ENCODE measurements at places on chromosomes 2 and 18.

DNA sequence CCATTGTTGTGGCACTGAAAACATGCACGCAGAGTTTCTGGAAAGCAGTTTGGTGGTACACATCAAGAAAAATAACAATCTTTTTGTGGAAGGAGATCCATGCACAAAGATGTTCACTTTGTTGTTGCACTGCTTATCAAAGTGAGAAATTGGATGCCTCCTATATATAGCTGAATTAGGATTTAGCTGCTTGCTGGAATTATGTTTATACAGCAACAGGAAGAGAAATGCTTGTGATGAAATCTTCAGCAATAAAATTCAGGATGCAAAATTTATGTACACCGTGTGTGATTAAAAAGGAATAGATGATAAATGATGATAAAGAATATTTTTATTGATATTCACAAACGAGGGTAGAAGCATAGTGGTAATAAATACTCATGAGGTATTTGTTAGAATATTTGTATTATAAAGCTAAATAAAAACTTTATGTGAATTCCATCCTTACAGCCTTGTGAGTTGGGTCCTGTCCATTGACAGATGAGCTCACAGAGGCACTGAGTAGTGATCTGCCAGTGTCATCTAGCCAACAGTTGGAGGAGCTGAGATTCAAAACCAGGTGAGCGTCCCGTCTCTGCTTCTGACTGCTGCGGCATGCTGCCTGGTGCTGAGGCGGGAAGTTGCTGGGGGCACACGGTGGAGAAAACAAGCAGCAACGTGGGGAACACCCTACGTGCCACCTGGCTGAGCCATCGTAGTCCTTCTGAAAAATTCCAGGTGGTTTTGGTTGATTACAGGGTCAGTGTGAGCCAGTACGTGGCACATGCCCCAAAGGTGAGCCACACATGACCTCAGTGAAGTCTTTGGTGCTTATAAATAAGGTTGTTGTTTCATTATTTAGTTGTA is 80.2 kb downstream of the ASAP2 start:
- no peaks in the 10 kb centered on the region for H3K27me3 ChIP-seq
- DNase-seq: no peak
- H3K4me3 ChIP-seq: no peak overlapping the region
- H3K4me1 ChIP-seq: no peaks in the 10 kb centered on the region
- no peaks in the 10 kb centered on the region for H3K36me3 ChIP-seq
- no peak overlapping the region for H3K27ac ChIP-seq

DNA sequence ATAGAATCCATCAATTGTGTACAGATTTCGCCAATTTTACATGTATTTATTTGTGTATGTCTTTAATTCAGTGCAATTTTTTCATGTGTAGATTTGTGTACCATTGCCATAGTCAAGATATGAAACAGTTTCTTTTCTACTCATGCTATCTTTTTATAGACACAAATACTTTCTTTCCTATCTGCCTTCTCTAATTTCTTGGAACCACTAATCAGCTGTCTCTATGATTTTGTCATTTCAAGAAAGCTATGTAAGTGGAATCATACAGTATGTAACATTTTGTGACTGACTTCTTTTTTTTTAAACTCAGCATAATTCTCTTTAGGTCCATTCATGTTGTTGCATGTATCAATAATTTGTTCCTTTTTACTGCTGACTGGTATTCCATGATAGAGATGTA is 33.3 kb downstream of the KIAA1328 start:
- no peaks in the 10 kb centered on the region for H3K4me1 ChIP-seq
- no peaks in the 10 kb centered on the region for H3K27me3 ChIP-seq
- no peaks in the 10 kb centered on the region for H3K36me3 ChIP-seq
- H3K4me3 ChIP-seq: no peak overlapping the region
- DNase-seq: no peak
- H3K27ac ChIP-seq: no peak overlapping the region

GRCh38 chr2:197626965-197627625 is 48.3 kb downstream of the RFTN2 start:
- H3K4me1 ChIP-seq: no peaks in the 10 kb centered on the region
- no peak overlapping the region for H3K27ac ChIP-seq
- no peaks in the 10 kb centered on the region for H3K36me3 ChIP-seq
- DNase-seq: no peak
- no peaks in the 10 kb centered on the region for H3K27me3 ChIP-seq
- no peak overlapping the region for H3K4me3 ChIP-seq

- H3K27ac ChIP-seq: no peak overlapping the region
- H3K4me3 ChIP-seq: no peak overlapping the region
- no peaks in the 10 kb centered on the region for H3K4me1 ChIP-seq
- no peaks in the 10 kb centered on the region for H3K36me3 ChIP-seq
- DNase-seq: no peak
These were observed 6.9 kb upstream of the SLC11A1 start for GRCh38 chr2:218375212-218375611.

DNA sequence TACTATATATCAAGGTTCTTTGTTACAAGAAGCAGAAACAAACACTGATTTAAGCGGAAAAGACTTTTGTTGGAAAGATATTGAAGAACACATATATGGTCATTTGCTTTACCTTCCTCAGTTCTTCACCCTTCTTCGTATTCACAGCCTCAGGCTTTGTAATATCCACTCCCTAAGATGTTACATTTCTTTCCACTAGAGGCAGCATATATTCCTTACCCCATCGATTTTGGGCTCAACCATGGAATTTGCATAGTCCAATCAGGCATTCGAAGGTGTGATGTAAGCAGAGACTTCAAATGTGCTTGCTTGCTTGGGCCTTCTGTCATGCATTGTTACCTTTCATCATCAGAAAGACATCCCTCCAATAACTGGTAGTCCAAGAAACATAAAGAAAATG is 287.4 kb downstream of the PID1 start:
- no peak for DNase-seq
- no peak overlapping the region for H3K27ac ChIP-seq
- no peaks in the 10 kb centered on the region for H3K27me3 ChIP-seq
- H3K4me1 ChIP-seq: no peaks in the 10 kb centered on the region

- H3K4me3 ChIP-seq: no peak overlapping the region
- no peaks in the 10 kb centered on the region for H3K36me3 ChIP-seq
- H3K27me3 ChIP-seq: no peaks in the 10 kb centered on the region
- no peaks in the 10 kb centered on the region for H3K4me1 ChIP-seq
- DNase-seq: no peak
These were observed 915.6 kb upstream of the CHAC2 start for GRCh38 chr2:52852006-52852405.

DNA sequence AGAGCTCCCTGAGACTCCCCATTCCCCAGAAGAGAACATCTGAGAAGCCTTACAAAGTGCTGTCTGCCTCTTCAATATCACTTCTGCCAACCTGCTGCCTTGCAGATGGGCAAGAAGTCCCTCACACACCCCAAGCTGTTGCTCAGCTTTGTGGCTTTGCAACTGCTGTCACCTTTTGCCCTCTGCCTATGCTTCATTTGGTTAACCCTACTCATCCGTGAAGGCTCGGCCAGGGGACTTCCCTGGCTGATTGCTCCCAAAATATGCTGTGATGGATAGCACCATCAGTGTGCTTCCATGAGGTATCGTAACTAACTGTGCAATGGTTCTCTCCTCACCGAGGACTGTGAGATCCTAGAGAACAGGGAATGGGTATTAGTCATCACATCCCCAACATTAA is 88.9 kb upstream of the CYP1B1 start:
- no peak for DNase-seq
- H3K27ac ChIP-seq: no peak overlapping the region
- peaks cover 1% of the 10 kb centered on the region for H3K4me1 ChIP-seq
- no peaks in the 10 kb centered on the region for H3K36me3 ChIP-seq
- no peaks in the 10 kb centered on the region for H3K27me3 ChIP-seq

GRCh38 chr2:14418115-14418514 is 214.4 kb upstream of the LRATD1 start:
- DNase-seq: no peak
- H3K4me3 ChIP-seq: no peak overlapping the region
- no peaks in the 10 kb centered on the region for H3K36me3 ChIP-seq
- no peak overlapping the region for H3K27ac ChIP-seq
- H3K4me1 ChIP-seq: no peaks in the 10 kb centered on the region

DNA sequence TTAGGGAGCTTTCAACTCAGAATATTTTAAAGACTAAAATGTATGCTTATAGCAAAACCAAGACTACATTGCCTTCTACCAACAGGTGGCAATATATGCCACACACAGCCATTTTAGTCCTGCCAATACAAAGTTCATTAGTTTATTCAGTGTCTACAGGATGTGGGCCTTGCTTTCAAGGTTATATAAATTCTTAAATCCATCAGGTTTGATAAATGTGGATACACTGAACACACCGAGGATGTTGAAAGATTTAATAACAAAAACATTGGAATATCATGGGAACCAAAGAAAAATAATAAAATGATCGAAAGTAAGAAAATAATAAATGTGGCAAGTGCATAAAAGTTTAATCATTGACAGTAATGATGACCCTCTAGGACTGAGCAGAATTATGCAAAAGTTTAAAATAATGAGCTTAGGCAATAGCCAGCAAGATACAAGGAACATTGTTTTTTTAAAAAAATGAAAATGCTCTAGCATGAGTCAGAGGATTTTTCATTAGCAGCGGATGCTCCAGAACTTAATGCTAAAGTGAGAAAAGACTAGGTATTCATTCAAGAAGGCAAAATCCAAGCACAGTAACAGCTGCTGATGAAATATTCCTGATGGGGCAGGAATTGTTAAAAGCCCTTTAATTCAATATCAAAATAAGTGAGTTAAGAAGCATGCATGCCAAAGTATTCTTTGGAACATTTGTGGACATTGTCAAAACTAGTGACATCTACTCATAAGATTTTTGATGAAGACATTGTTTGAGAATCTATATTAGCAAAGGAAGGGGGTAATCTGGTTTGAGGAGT is 14.2 kb downstream of the SCN9A start:
- H3K4me1 ChIP-seq: peaks cover 9% of the 10 kb centered on the region
- no peak for DNase-seq
- no peak overlapping the region for H3K27ac ChIP-seq
- no peaks in the 10 kb centered on the region for H3K27me3 ChIP-seq

- no peak overlapping the region for H3K4me3 ChIP-seq
- no peaks in the 10 kb centered on the region for H3K27me3 ChIP-seq
- DNase-seq: no peak
- no peaks in the 10 kb centered on the region for H3K4me1 ChIP-seq
These were observed 53.4 kb downstream of the SPIRE1 start for GRCh38 chr18:12604445-12605007.
